Activated T-helper 1 cell treated with anti-CD3 and anti-CD28 coated beads, Interleukin-2, amount 50 U/mL, for 16 hours (primary cell): ENCODE measurements at places on chromosomes 3 and 15.

GRCh38 chr3:38232701-38233100 is 32.9 kb upstream of the SLC22A13 start:
- DNase-seq = no peak

- no peak for DNase-seq
Observed at GRCh38 chr3:66665021-66665695, 164.3 kb upstream of the LRIG1 start.

DNA sequence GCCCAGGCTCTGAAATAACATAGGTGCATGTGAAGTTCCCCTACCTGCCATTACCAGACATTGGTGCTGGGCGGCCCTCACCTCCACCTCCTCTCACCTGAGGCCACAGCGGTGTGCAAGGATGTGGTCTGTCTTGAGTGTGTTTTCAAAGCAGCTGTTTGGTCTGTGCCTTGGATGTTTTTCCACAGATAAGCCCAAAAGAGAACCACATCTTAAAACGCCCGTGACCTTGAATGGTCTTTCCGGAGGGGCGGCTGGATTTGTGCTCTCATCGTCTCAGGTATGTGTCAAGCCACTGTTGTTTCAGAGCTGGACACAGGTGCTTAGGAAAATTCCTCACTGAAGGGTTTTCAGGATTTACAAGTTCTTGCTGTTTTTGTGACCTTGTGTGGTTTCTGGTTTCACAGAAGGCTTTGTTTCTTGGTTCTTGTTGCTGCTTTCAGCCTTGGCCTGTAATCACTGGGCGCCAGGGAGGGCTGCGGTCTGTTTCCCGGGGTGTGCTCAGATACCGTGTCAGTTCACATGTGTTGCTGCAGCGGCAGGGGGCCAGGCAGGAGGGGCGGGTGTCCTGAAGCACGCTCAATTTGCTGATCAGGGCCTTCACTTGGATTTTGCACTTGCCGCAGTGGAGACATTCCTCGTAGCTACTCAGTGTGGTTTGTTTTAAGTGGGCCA is 128.4 kb downstream of the IGF1R start:
- DNase-seq = no peak

GRCh38 chr15:31179693-31180092 is 78.2 kb upstream of the TRPM1 start:
- DNase-seq = no peak

DNA sequence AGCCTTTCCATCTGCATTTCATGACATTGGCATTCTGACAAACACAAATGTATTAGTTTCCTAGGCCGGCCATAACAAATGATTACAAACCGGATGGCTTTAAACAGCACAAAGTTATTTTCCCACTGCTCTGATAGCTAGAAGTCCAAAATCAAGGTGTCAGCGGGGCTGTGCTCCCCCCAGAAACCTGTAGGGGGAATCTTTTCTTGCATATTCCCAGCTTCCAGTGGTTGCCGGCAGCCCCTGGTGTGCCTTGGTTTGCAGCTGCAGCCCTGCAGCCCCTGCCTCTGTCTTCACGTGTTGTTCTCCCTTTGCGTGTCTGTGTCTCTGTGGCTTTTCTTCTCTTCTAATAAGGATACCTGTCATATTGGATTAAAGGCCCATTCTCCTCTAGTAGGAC is 79.0 kb upstream of the CDV3 start:
- DNase-seq = no peak

GRCh38 chr3:30855400-30856292 is 38.8 kb downstream of the GADL1 start:
- DNase-seq = no peak

DNA sequence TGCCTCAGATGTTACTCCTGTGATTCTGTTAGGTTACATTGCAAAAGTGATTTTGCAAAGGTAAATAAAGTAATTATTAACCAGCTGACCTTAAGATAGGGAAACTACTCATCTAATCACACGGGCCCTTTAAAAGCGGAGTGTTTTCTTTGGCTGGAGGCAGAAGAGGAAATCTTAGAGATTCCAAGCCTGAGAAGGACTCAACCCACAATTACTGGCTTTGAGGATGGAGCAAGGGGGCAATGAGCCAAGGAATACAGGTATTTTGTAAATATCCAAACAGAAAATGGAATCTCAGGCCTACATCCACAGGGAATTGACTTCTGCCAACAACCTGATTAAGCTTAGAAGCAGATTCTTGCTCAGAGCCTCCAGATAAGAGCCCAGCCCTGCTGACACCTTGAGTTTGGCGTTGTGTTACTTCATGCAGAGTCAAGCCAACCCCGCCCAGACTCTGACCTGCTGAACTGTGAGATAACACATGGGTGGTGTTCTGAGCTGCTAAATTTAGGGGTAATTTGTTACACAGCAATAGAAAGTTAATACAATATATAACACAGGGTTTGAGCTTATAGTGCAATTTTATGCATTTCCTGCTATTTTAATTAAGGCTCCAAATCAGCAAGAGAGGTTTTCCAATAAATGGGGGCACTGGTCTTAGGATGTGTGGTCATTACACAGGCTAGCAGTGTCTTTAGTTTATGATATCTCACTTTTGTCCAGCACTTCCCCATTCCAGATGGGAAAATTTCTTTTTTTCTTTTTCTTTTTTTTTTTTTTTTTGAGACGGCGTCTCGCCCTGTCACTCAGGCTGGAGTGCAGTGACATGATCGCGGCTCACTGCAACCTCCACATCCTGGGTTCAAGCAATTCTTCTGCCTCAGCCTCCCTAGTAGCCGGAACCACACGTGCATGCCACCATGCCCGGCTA is 19.5 kb downstream of the NFKBIZ start:
- no peak for DNase-seq

- no peak for DNase-seq
Observed at GRCh38 chr3:22012471-22012870, 261.5 kb upstream of the ZNF385D start.

DNA sequence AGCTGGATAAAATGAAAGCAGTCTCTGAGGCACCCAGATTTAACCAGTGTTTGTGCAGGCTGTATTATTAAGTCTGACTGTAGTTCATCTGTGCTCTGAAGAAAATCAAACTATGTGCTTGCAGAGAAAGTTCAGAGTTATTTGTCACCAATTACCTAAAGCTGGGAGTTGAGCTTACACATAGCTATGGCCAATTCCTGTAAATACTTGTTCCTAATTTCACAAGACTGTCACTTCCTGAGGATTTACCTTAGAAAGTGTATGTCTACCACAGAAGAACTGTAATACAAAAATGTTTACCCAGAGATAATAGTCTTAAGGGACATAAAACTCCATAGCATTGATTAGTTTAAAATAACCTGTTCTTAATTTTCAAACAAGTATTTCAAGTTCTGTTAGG is 628.4 kb upstream of the TGFBR2 start:
- no peak for DNase-seq

GRCh38 chr3:58004973-58005372 is 3.2 kb upstream of the FLNB start:
- no peak for DNase-seq

DNA sequence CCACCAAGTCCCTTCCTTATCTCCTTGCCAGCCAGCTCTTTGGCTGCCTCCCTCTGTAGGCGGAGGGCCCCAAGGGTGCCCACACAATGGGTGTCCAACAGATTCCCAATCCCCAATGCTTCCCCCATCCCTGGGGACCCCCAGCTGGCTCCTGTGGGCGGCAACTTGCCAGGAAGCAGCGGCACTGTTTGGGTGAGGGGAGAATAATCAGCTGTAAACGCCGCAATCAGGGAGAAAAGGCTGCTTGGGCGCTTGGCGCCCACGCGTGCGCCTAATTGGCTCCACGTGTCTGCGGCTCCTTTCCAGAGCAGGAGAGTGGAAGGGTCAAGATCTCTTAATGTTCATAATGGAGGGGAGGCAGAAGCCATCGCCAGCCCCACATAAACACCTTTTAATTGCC is 67.9 kb upstream of the TMEM115 start:
- no peak for DNase-seq

GRCh38 chr15:69823223-69823907 is 274.4 kb downstream of the TLE3 start:
- no peak for DNase-seq

DNA sequence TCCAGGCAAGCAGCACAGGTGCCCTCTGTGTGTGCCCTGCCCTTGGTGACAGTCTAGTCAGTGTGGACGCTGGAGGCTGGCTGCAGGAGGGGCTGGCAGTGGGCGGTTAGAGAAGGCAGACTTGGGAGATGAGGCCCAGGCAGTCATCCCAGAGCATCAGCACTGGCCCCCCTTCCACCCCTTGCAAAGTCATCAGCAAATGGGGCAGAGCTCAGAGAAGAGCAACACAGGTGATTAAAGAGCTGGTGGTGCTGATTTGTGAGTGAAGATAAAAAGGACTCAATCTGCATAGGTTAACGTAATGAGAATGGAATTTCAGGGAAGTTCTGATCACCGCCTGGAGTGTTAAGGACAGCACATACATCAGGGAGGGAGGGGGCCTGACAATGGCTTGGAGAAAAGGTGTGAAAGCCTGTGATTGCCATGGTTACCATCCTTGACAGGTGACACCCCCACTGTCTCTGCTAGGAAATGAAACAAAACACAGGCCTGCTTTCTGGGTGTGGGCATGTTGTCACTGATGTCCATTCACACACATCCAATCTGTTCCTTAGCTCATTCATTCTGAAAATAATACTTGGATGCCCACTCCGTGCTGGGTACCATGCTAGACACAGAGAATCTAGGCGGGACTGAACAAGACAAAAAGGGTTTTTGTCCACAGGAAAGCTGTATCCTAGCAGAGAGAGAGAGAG is 269.6 kb upstream of the ST8SIA2 start:
- DNase-seq = no peak

- no peak for DNase-seq
Observed at GRCh38 chr3:124303305-124303910, 311.5 kb upstream of the ROPN1 start.

- no peak for DNase-seq
Observed at GRCh38 chr15:94367726-94368535, 136.6 kb downstream of the MCTP2 start.

DNA sequence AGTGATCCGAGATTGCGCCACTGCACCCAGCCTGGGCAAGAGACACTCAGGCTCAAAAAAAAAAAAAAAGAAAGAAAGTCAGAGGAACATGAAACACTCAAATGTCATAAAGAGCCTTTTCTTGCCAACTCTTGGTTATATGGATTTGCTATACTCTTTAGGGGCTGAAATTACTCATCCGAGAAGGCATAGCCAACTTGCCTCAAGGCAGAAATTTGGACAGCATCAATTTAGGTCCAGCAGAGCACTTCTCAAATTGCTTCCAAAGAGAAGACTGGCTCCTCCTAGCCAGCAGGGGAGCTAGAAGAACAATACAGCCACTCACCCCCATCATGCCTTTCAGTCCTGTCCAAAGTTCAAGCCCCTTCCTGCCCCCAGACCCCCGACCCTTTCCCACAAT is 43.8 kb downstream of the OSBPL10 start:
- DNase-seq = no peak

- no peak for DNase-seq
Observed at GRCh38 chr3:137789236-137789635, 25.1 kb downstream of the SOX14 start.

- no peak for DNase-seq
Observed at GRCh38 chr15:93855181-93855826, 376.1 kb upstream of the MCTP2 start.

GRCh38 chr15:78320183-78320582 is 20.0 kb upstream of the CRABP1 start:
- no peak for DNase-seq

DNA sequence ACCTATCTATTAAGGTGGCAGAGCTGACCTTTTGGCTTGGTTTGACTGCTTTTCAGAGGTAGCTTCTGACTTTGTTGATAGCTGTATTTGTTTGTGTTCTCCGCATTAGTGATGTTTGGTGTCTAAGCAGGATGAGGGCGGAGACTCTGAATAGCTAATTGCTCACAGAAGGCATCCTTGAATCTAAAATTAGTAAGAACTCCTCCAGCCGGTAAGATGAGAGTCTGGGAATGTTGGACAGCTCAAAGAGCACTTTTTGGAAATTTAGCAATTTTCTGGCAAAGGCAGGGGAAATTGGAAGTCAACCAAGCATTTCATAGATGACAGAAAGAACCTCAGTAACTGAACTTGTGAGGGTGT is 174.1 kb downstream of the KLHL25 start:
- no peak for DNase-seq

DNA sequence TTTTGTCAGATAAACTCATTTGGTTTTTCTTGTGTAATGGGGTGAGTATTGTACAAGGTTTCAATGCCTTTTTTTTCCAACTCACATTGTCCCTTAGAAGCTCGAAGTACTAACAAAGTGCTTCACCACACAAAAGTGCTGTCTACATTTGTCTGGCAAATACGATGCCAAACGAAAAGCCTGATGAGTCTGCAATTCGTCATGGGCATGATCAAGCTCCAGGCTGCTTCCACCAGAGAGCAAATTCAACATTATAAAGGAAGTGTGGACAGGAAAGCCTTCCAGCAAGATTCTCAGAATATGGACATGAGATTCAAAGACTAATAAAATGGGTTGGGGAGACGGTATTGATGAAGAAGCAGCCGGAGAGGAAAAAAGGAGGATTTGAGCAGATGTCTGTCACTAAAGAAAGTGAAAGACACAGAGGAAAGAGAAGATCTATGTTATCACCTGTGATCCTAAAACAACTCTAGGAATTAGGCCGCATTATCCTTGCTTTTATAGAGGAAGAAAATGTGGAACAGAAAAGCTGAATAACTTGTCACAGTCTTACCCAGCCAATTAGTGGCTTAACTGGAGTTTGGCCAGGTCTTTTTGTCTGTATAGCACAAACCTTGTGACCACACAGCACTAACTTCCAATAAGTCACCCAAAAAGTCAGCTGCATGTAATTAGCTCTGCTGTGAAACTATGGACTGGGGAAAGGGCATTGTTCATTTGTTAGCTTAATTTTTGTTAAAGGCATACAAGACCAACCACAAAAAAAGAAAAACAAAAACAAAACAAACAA is 494.8 kb downstream of the FHIT start:
- no peak for DNase-seq

DNA sequence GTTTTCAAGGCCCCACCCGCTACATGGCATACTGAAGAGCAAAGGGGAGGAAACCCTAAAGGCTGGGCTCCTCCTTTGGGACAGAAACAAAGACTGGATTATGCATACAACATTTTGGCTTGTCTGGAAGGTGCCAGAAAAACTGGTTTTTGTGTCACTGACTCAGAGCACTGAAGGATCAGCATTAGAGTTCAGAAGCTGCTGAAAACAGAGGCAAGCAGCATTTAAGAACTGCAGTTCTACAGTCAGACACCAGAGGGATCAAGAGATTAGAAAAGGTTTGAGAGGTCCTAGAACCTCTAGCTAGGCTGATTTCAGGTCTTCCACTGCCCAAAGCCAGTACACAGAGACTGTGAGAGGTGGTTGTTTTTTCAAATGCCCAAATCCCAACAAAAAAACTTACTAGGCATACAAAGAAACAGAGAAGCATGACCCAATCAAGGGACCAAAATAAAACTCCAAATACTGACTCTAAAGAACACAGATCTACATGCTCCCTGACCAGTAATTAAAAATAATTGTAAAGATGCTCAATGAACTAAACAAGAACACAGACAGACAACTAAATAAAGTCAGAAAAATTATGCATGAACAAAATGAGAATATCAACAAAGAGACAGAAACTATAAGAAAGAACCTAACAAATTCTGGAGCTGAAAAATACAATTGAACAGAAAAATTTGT is 91.2 kb downstream of the SENP2 start:
- no peak for DNase-seq

GRCh38 chr3:4722103-4722502 is 229.0 kb downstream of the ITPR1 start:
- no peak for DNase-seq

- no peak for DNase-seq
Observed at GRCh38 chr3:130491431-130491830, 25.5 kb upstream of the COL6A6 start.
